ENCODE measurements at places on chromosomes 11 and 22.

DNA sequence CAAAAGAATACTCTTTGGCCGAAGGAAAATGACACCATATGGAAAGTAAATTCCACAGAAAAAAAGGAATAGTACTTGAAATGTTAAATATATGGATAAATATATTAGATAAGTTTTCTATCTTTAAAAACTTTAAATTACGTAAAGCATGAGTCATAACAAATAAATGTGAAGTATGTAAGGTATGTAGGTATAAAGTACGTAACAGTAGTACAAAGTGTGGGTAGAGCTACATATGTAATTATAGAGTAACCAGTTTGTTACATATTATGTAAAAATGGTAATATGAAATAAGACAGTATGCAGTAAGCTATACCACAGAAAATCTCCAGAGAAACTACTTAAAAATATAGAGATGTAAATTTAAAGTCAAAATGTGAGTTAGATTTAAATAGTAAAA, 582.3 kb upstream of the CHORDC1 start:
- no peak for DNase-seq

- DNase-seq = no peak
Observed at GRCh38 chr11:108768370-108768769, 103.5 kb downstream of the DDX10 start.

DNA sequence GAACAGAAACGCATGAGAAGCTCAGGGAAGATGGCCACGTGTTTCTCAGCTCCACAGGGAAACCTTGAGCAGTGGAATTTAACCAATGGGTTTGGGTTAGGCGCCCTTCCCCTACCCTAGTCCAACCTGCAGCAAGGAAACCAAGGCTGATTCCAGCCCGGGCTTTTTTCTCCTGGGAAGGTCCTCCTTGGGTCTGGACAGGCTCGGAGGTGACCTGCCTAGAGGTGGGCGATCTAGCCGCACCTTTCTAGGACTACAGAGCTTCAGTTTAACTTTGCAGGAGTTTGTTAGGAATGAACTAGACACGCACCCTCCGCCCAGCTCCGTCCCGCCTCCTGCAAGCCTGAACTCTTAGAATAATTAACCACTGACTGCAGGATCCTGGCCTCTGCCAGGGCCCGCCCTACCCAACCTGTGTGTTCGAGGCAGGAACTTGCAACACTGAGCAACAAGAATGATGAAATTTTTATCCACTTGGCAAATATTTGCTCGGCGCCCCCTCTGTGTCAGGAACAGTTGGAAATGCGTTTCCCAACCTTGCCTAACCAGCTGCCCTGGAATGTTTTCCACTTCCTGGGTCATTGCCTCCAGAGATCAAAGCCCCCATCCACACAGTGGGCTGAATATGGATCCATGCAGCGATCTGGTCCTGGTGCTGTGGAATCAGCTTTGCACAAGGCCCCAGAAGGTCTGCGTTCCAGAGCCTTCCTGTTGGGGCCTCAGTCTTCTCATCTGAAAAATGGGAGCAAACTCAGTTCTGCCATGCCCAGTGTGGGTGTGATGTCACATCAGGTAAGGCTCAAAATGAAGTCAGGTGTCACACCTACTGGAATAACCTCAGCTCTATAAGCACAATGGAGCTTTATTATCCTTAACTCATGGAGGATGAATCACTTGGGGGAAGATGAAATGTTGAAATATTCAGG, 13.3 kb downstream of the MPST start:
- DNase-seq = no peak

GRCh38 chr22:36447632-36448031, 33.8 kb downstream of the TXN2 start:
- DNase-seq = no peak

DNA sequence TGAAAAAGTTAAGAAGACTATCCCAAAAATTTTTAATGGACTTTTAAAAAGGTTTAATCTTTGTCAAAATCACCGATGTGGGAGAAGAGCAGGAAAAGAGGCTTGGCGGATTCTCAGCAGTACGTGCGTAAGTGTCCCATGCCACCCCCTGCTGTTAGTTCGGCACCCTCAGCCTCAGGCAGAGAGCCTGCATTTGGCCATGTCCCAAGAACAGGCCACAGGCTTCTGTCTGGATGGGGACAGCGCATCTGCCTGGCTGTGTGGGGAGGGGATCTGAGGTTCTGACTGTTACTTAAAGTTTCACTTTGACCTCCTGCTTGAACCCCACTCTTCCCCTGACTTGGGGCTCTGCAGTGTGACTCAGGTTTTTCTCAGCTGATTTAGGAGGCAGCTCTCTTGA, 35.3 kb downstream of the EXT2 start:
- no peak for DNase-seq

DNA sequence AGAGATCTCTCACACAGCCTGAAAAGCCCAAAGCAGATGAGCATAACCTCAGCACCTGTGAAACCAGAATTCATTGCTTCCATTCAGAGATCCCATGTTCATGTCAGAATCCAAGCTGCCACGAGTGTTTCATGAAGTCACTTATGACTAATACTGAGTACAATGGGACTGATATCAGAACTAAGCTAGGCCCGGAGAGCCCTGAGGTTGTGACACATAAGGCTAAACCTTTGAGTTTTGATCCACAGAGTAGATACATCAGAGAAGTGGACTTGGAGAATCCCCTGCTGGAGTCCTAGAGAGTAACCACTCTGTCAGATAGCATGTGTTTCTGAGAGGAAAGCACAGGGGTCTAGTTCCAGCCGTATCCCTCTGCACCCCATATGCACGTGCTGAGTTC, 890 bp upstream of the GLYATL1 start:
- no peak for DNase-seq

- no peak for DNase-seq
Observed at GRCh38 chr11:33347490-33348125, 90.4 kb downstream of the HIPK3 start.

- DNase-seq = no peak
Observed at GRCh38 chr11:85903406-85903805, 48.2 kb downstream of the CCDC83 start.

GRCh38 chr11:30683176-30683575, 97.0 kb upstream of the MPPED2 start:
- no peak for DNase-seq

GRCh38 chr11:49995565-49995964, 13.2 kb upstream of the OR4C12 start:
- no peak for DNase-seq

- DNase-seq = no peak
Observed at GRCh38 chr11:69132301-69132670, 23.4 kb upstream of the SMIM38 start.
